AG08395 (cell line): ENCODE measurements at places on chromosomes 1 and 21.
A peak's percentile ranks its signal among the peaks of the same experiment; 100 is the strongest.

- DNase-seq: no peak
Measured at GRCh38 chr1:237179503-237179902, 137.5 kb downstream of the RYR2 start.

- no peak for DNase-seq
Measured at GRCh38 chr1:178565586-178565985, 52.7 kb downstream of the TEX35 start.

DNA sequence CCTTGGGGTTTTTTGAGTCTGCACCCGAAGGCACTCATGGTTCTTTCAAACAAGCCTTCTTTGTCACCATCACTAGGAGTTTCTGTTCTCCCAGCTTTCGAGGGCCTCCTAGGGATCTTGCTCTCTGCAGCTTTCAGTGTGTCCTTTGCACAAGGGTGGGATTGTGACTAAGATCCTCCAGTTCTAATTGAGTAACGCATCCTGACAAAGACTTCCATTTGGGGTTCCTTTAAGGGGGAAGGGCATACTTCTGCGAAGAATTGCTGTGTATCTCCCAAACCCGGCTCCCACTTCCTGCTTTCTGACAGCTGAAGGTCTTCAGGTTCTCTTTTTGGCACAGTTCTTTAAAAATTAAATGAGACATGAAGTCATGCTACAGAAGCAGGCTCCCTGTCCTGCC is 139.4 kb downstream of the EDEM3 start:
- no peak for DNase-seq

DNA sequence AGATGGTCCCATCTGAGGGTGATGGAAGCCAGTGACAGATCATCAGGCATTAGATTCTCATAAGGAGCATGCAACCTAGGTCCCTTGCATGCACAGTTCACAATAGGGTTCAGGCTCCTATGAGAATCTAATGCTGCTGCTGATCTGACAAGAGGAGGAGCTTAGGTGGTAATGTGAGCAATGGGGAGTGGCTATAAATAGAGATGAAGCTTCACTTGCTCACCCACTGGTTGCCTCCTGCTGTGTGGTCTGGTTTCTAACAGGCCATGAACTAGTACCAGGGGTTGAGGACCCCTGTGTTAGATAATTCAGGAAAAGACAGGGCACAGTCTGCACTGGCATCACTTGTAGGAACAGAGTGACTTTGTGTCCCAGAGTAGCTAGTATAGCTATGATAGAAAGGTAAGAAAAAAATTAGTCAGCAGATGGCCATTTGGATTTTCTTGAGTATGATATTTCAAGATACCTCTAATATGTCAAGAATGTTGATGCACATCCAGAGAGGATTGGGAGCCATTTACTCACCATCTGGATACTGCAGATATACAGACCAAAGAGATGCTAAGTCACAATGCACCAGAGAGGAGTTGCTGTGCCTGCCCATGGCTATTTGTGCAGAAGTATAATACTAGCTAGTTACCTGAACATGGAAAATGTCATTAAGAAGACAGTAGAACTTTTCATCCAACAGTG is 53.6 kb downstream of the ADCY10 start:
- peak; percentile 14 for DNase-seq

- DNase-seq: no peak
Measured at GRCh38 chr1:222930070-222930469, 115.2 kb downstream of the DISP1 start.

DNA sequence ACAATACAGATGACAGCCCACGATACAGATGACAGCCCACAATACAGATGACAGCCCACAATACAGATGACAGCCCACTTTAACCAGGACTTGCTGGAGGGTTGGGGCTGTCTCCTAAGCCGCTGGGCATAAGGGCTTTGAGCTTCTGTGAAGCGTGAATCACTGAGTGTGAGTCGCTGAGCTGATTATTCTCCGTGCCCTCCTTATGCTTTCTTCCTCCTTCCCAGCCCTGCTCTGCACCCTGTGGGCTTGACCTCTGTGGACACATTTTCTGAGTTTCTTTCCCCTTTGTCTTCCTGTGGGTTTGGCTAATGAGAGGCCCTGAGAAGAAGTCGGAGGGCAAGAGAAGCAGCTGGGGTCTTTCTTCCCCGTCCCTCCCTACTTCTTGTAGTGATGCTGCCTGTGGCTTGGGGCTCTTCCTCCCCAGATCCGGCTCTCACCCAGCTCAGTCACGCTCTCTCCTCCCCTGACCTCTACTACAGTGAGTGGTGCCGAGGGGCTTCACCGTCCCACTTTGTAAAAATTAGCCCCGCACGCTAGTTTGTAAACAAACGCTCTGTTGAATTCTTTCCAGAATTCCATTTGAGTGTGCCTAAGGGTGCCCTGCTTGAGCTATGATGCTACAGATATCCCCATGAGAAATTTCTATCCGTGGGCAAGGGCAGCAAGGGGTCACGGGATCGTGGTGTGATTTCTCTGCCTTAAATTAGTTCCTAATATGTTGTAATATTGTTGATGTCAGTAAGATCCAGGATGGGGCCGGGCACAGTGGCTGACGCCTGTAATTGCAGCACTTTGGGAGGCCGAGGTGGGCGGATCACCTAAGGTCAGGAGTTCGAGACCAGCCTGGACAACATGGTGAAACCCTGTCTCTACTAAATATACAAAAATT is 46.4 kb upstream of the SOD1 start:
- DNase-seq: peak; percentile 42

GRCh38 chr1:89721351-89721750 is 88.4 kb downstream of the LRRC8C start:
- peak; percentile 24 for DNase-seq

DNA sequence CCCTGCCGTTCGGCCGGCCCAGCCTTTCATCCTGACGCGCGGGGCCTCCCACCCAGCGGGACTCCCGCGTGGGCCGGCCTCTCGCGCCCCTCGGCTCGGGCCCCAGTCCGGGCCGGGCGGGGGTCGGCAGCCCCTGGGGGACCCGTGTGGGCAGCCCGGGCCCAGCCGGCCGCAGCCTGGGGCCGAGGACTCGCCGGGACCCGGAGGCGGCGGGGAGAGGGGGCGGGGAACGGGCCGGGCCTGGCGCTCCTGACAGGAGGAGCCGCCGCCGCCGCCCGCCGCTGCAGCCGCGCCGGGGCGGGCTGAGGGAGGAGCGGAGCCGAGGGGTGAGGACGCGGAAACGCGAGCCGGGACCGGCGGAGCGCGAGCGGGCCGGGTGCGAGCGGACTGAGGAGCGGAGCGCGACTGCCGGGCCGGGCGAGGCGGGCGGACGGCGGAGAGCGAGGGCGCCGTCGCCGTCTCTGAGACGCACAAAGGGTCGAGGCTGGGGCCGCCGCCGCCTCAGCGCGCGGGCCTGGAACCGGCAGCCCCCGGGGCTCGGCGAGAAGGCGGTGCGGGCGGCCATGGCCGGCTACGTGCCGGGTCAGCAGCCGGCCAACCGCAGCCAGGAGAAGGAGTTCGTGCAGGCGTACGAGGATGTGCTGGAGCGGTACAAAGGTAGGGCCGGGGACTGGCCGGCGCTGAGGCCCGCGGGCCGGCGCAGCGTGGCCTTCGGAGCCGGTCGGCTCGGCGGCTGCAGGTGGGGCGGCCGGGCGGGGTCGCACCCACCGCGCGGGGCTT is 79.1 kb downstream of the NDUFS5 start:
- peak; percentile 75 for DNase-seq

- no peak for DNase-seq
Measured at GRCh38 chr1:60510162-60510561, 436.6 kb upstream of the C1orf87 start.
